ENCODE measurements at places on chromosomes 16 and 17.
A peak's percentile ranks its signal among the peaks of the same experiment; 100 is the strongest.

- peak; percentile 72 for DNase-seq
Observed at GRCh38 chr17:50196826-50197225, 4.6 kb downstream of the COL1A1 start.

GRCh38 chr16:89552329-89552728 is 8.2 kb upstream of the RPL13 start:
- DNase-seq = no peak

GRCh38 chr16:57190136-57190535 is 4.0 kb downstream of the RSPRY1 start:
- no peak for DNase-seq

DNA sequence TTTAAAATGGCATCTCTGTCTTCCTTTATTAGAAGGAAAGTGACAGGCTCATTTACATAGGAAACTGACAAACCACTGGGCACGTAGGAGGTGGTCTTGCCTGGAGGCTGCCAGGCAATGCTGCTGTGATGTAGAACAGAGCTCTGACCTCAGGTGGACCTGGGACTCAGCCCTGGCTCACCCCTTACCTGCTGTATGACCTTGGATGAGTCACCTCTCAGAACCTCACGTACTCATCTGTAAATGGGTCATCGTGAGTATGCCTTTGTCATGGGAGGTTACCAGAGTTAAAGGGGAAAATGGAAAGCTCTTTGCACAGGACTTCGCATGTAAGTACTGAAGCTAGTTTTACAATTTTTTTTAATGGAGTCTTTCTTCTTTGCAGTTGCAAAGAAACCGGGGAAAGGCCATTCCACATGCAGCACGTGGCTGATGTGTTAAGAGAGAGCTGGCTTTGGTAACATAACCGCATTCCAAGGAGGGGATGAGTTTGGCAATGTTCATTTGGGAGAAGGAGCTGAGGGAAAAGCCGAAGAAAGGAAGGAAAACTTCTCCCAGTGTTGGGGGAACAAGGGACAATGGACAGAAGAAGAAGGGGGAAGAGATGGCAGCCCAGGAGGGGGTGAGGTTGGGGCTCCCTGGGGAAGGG is 37.4 kb upstream of the LONP2 start:
- DNase-seq = no peak

GRCh38 chr16:79128706-79129105 is 471.8 kb downstream of the MAF start:
- DNase-seq = no peak

DNA sequence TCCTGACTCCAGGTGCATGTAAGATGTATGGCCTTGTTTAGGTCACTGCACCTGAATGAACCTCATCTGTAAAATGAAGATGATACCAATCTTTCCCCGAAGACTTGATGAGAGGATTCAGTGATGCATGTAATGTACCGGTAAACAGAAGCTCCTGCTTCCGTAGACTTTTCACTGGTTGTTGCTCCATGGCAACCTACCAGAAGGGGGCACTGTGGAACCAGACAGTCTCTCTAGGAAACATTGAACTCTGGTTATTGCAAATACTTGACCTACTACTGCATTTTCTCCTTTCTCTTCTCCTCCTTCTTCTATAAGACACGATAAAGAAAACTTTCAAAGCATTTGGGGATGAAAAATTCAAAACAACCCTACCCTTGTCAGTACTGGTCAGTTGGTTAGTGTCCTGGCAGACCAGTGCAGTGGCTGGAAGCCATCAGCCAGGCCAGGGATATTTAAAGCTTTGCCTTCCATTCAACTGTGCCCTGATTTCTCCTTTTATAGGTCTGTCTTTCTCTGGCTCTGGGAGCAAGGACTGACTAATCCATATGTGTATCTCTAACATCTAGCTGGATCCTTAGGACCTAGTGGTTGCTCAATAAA is 667.4 kb upstream of the SALL1 start:
- peak; percentile 73 for DNase-seq

DNA sequence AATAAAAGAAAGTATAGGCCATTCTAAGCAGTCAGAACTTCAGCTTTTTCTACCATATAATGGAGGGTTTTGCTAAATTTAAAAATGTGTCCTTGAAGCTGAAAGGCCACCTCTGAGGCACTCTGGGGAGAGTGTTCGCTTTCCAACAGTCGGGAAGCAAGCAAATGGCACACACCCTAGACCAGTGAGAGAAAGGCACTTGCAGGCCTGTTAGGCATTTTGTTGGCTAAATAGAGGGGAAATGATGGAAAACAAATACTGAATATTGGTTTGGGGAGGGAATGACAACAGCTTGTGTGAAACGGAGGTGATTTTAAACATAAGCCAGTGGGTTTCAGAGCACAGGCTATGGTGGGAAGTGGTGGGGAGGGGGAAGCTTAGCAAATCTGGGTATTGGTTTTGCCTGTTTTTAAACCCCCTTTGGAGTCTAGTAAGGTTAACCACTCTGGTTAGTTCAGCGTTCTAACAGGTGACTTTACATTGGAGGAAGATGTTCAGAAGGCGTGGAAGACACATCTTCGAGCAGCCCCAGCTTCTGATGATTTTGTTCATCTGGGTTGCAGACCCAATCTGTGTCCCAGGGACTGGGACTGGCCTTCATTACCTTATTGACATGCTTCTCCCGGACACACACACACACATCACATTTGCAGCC is 90.5 kb downstream of the PRKCA start:
- DNase-seq = no peak

- DNase-seq = no peak
Observed at GRCh38 chr17:49277638-49278037, 47.1 kb upstream of the PHOSPHO1 start.

DNA sequence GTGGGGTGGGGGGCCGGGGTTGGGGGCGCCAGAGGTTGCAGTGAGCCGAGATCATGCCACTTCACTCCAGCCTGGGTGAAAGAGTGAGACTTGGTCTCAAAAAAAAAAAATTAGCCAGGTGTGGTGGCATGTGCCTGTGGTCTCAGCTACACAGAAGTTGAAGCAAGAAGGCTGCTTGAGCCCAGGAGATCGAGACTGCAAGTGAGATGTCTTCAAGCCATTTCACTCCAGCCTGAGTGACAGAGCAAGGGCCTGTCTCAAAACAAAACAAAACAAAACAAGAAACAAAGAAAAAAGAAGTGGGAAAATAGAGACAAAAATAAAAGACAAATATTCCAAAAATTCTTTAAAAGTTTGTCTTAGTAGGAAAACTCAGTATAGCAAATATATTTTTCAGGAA is 135.1 kb upstream of the CORO6 start:
- DNase-seq = no peak

DNA sequence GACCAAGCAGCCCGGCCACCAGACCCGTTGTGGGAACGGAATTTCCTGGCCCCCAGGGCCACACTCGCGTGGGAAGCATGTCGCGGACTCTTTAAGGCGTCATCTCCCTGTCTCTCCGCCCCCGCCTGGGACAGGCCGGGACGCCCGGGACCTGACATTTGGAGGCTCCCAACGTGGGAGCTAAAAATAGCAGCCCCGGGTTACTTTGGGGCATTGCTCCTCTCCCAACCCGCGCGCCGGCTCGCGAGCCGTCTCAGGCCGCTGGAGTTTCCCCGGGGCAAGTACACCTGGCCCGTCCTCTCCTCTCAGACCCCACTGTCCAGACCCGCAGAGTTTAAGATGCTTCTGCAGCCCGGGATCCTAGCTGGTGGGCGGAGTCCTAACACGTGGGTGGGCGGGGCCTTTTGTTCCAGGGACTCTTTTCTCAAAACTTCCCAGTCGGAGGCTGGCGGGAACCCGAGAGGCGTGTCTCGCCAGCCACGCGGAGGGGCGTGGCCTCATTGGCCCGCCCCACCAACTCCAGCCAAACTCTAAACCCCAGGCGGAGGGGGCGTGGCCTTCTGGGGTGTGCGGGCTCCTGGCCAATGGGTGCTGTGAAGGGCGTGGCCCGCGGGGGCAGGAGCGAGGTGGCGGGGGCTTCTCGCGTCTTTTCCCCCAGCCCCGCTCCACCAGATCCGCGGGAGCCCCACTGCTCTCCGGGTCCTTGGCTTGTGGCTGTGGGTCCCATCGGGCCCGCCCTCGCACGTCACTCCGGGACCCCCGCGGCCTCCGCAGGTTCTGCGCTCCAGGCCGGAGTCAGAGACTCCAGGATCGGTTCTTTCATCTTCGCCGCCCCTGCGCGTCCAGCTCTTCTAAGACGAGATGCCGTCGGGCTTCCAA is at the start of gene SLC2A4:
Gene SLC2A4, plus strand, starts transcription at position 645 of the 879 bp plus-strand sequence. Its CDS starts 217 bp downstream, at position 862.
- peak; percentile 94 for DNase-seq

- peak; percentile 49 for DNase-seq
Observed at GRCh38 chr16:8866118-8866883, 2.5 kb downstream of the CARHSP1 start.

DNA sequence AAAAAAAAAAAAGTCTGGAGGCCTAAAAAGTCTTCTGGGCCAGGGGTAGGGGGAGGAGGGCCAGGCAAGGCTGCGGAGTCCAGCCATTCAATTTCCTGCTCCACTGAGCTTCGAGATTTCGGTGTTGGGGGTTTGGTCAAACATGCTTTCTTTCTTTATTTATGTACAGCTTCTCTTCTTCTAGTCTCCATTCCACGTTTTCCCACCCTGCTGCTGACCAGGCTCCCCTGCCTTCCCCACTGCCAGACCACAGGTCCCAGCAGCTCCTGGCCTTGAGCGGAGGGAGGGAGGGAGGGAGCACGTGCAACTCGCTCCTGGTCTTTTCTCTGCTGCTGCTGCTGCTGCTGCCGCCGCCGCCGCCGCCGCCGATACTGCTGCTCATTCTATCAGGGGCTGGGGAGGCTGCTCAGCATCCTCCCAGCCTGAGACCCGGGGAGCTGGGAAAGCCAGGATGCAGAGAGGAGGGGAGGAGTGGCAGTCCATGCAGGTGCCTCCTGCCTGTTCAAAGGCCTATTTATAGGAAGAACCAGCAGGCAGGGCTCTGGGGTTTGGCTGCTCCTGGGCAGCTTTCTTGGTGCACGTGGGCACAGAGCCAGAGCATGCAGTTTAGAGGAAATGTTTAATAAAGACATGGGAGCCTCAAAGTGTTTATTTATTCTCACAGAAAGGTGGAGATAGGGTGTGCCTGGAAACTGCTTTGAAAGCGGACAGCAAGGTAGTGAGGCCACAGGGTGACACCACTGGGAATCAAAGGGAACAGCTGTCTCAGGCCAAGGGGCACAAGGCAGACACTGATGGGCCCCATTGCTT is 23.4 kb upstream of the ZFHX3 start:
- peak; percentile 55 for DNase-seq

- DNase-seq = no peak
Observed at GRCh38 chr16:19549673-19550072, 5.8 kb upstream of the VPS35L start.

DNA sequence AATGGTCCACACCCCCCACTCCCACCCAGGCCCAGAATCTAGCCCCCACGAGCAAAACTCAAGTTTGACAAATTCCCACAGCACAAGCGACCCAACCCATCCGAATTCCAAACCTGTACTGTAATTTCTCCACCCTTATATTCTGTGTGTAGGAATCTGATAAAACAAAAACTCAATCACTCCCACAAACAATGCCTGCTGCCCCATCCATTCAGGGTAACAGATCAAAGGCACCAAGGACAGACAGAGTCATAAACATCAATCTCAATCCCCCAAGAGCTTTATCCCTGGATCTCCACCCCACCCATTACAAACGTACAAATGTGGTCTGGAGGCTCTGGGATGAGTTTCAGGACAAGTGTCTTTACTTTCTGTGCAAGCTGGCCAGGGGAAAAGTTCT is 157.8 kb downstream of the AXIN2 start:
- no peak for DNase-seq

DNA sequence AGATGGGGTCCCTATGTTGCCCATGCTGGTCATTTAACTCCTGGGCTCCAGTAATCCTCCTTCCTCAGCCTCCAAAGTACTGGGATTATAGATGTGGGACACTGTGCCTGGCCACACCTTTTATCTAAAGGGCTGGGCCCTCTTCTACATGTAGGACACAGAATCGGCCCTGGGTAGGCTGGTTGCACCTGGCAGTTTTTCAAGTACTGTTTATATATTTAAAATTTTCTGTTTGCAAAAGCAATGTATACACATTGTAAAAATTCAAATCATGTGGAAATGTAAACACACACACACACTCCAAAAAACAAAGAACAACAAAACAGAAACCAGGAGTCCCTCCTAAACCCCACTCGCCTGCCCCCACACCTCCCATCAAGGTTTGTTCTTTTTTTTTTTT is 28.1 kb upstream of the SIAH1 start:
- no peak for DNase-seq

DNA sequence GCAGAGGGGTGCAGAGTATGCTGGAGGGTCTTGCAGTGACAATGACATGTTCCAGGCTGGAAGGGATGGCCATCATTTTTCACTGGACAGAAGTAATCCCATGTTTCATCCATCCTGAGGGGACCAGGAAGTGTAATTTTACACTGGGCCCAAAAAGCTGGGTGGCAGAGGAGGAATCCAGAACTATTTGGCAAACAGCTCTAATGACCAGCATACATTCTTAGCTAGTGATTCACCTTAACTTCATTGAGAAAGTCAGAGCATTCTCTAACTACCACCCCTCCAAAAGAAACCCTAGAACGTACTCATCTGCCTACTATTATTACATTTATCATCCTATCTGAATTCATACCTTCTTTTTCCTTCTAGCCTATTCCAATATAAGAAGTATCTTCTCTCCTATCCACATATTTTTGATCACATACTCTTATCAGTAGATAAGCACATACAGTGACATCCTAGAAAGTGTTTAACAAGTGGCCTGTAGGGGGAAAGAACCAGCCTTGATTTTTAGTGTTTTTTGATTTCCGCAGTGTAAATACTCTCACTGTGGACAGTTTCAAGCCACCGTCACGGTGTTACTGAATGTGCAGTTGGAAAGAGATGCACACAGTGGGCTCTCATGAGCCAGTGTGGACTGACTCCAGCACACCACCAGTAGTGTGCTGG is 118.1 kb downstream of the FTO start:
- peak; percentile 58 for DNase-seq

GRCh38 chr16:2795395-2796143 is 2.7 kb upstream of the PRSS41 start:
- DNase-seq = peak; percentile 53

DNA sequence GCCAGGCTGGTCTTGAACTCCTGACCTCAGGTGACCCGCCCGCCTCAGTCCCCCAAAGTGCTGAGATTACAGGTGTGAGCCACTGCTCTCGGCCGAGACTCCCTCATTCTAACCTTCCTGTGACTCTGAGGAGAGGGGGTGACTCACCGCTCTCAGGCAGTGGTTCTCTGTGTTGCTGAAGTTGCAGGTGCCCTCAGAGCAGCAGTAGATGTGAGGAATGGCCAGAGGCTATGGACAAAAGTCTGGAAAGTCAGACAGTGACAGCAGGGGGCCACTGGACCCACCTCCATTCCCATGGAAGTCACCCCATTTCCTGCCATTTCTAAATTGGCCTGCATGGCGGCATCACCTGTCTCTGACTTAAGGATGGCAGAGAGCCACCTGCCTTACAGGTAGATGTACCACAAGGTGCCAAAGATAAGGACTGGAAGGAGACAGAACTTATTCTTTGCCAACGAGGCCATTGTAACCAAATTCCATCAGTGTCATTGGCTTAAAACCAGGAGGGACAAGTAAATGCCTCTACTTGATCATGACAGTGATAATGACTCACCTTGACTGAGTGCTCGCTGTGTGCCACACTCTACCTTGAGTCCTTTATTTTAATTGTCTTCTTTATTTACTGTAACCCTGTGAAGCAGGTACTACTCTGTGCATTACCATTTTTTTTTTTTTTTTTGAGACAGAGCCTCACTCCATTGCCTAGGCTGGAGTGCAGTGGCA is 15.3 kb upstream of the CNOT1 start:
- DNase-seq = no peak

- DNase-seq = no peak
Observed at GRCh38 chr16:28062261-28062846, 1.2 kb downstream of the GSG1L start.

- DNase-seq = no peak
Observed at GRCh38 chr17:11916091-11916490, 81.2 kb downstream of the ZNF18 start.
